Fibroblast of skin of scalp (primary cell): ENCODE measurements at places on chromosomes 12 and 14.

- DNase-seq, result no peak
Measured at GRCh38 chr12:122505419-122506051, 4.8 kb upstream of the ZCCHC8 start.

- no peak for DNase-seq
Measured at GRCh38 chr12:15580431-15580830, 208.8 kb downstream of the EPS8 start.

DNA sequence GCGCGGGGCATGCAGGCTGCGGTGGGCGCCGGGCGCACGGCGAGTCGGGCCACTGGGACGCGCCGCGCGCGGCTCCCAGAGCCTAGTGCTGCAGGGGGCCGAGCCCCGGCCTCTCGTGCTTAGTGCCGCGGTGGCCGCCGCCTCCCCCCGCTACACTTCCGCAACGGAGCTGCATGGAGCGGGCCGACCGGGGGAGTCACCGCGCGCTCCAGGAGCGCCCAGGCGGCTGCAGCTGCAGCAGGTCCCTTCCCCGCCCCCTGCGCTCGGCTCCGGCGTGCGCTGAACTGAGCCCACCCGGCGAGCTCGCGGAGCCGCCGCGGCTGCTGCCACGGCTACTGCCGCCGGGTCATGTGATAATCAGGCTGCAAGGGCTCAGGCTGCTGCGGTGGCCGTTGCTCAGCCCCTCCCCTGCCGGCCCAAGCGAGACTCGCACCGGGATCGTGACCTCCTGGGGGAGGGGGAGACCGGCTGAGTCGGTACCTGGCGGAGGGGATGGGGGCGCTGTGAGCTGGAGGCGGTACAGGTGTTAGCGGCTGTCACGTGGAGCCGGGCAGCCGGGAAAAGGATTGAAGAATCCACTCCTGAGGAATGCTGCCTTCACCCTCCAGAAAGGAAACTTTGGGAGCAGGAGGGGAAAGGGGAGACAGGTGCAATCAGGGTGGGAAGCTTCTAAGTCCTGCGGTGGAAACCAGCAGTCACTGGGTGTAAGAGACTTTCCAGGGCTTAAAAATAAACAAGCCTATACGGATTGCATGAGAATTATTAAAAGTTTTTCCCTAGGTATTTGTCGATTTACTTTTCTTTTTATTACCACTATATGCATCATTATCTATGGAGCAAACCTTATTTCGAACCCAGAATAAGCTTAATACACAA is at the start of gene PPM1H:
TSS of gene PPM1H (minus strand) at position 352 of the 876 bp plus-strand sequence. CDS start 414 bp downstream, outside the sequence.
- peak; percentile 32 for DNase-seq

DNA sequence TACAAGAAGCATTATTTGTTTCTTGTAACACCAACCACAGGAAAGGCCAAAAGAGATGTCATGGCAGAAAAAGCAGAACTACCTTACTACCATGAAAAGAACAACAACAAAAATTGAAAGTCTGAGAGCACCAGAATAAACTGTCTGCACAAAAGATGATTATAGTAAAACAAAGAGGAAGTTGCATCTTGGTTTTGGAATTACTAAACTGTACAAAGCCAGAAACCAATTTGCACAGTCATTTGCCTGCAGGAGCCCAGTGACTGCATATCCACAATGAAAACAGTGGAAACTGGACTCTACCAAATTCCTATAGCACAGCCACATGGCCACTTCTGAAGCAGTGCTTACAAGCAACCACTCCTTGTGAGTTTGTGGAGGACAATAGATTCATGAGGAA is 276.2 kb downstream of the SSPN start:
- peak; percentile 22 for DNase-seq

DNA sequence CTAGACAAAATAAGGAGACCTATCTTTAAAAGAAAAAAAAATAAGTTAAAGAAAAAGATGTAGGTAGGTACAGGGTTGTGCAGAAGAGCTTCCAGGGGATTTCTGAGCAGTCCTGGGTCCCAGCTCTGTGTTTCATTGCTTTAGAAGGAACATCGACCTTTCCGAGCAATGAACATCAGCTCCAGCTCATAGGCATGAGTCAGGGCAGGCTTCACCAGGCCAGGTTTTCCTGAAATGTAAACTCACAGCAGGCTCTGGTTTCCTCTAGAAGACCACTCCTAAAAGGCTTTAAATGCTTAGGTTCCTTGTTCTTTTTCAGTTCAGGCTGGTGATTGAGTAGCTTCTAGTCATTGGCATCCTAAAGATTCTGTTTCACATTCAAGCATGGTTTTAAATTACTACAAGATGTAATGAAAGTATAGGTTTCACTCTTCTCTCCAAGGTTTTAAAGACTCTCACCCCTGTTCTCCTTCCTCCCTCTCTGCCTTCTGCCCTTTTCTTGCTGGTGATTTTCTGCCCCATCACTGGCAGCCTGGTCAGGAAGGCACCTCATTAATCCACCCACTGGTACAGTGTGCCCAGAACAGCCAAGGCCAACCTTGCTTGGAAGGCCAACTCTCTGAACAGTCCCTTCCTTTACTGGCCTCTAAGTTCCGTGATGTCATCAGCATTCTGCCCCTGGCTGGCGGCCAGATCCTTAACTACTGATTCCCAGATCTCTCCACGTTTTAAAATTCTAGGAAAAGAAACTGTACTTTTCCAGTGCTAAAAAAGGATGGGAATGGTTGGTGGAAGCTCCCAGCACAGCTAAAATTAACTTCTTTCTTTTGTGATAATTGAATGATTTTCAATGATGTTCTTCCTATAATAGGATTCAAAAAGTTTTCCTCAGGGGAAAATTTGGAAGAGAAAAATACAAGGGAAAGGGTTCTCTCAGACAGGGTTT is 109.4 kb upstream of the HIF1A start:
- peak; percentile 83 for DNase-seq

GRCh38 chr14:85438001-85438400 is 91.9 kb upstream of the FLRT2 start:
- no peak for DNase-seq

DNA sequence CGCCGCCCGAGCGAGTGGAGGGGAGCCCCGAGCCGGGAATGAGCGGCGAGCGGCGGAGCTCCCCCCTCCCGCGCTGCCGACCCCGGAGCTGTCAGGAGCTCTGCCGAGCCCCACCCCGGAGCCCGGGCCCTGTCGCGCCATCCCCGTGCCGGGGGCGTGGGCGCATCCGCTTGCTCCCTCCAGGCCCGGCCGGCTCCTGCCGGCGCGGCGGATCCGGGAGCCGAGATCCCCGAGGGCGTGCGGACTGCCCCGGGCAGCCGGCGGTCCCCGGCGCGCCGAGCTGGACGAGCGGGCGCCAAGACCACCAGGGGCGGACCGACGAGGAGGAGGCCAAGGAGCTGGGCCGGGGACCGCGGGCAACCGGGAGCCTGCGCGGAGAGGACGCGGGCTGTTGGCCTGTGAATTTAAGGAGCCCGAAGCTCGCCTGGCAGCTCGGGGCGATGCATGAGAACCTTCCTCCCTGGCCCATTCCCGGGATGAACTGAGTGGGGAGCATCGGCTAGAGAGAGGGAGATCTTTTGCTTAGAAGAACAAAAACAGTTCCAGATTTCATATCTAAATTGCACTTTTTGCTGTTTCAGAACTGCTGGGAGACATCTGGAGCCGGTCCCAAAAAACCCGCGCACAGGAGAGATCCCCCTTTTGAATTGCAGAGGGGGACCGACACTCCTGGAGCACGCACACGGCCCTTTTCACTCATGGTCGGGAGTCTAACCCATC is 2.0 kb downstream of the PTHLH start:
- DNase-seq, result peak; percentile 33

DNA sequence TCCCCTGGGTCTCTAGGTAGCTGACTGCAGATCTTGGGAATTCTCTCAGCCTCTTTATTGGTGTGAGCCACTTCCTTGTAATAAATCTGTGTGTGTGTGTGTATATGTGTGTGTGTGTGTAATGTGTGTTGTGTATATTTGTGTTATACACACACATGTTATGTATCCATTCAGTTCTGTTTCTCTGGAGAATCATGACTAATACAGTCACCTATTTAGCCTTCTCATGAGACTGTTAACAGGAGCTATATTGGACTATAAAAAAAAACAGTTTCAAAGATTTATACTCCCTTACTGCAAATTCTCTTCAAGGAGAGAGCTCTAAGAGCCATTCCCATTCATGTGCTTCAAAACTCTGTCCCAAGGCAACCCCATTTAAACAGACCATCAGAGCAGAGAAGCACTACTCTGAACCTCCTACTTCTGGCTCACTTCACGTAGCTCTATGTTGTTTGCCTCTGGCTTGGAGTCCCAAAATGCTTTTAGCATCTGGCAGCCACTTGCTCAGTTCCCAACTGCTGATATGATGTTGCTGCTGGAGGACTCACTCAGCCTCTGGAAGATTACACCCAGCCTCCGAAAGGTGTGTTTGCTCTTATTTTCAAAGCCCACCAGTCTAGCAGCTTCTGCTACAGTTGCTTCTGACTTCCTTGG is 48.7 kb upstream of the KITLG start:
- DNase-seq, result no peak

DNA sequence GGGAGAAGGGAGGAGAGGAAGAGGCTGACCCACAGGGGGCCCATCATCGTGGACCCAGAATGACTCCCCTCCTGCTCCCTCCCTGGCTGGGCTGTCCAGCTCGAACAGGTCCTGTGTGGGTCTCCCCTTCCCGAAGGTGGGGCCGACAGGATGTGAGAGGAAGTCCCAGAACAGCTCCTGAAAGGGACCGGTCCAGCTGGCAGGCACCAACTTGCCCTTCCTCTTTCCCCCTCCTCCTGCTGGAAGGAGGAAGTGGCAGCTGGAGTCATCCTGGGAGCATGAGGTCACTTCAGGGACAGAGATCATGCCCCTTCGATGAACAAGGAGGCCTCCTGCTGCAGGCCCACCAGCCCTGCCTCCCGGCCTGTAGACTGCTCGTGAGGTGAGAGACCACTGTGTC is 35.0 kb upstream of the BEGAIN start:
- no peak for DNase-seq

DNA sequence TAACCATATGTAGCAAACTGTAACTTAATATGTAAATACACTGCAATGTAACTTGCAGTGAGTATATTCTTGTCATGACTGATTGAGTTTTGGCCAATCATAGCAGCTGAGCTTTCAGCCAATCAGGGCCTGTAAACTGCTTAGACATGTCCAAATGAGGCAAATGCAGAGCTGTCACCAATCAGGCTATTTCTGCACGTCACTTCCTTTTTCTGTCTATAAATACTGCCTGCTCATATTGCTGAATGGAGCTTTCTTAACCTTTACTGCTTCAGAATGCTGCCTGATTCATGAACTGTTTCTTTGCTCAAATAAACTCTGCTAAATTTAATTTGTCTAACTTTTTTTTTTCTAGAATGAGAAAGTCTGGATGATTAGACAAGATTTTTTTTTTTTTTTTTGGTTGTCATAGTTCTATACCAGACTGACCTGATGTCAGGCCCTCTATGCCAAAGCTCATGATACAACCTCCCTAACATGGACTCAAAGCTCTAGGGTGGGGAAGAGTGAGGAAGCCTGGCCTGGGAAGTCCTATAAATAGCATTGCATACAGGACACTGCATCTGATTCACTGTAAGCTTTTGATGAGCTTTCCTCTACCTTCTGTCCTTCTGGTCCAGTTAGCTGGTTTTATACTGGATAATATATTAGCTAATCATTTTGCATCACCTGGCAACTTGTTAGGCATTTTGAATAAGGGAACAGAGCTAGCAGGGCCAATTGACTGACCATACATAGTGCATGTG is 12.0 kb downstream of the MGP start:
- no peak for DNase-seq

DNA sequence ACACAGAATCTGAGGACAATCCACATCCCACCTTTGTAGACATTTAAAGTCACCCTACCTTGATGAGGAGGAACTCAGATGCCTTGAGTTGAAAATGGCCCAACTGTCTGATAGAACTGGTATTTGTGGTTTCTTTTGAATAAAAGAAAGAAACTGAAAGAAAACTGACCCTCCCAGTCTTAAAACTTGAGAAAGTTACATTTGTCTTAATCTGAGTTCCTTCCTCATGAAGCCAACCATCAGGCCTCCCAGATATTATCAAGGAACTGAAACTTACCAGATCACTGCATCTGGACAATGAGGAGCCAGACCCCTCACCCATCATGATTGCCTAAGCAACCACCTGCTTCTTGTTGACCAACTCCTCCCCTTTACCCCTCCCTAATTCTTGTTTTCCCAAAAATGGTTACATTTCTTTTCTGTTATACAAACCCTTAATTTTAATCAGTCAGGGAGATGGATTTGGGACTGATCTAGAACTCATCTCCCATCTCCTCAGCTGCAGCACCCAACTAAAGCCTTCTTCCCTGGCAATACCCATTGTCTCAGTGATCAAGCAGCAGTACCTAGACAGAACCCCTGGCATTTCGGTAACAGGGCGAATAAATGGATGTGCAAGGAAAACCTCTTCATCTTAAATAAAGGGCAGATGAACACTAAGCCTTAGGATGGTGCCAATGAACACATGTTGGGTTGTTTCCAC is 72.0 kb upstream of the RESF1 start:
- DNase-seq, result no peak
